ENCODE measurements at places on chromosomes 2 and 18.

DNA sequence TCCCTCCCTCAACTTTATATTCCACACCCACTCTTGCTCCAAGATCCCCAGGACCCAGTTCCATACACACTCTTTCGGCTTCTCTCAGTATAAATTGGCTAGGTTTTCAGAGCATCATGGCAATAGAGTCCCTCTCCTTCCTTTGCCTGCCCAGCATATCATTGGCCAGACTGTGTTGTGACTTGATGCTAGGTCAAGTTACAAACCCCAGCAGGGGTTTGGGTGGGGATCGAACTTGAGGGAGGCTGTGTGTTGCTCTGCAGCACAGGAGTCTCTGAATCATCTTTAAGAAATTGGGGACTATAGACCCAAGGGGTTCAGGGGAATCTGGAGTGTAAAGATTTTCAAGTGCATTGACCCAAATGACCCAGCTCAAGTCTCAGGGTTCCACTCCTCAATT lies 477.5 kb upstream of the MEIS1 start:
- no peak for DNase-seq

DNA sequence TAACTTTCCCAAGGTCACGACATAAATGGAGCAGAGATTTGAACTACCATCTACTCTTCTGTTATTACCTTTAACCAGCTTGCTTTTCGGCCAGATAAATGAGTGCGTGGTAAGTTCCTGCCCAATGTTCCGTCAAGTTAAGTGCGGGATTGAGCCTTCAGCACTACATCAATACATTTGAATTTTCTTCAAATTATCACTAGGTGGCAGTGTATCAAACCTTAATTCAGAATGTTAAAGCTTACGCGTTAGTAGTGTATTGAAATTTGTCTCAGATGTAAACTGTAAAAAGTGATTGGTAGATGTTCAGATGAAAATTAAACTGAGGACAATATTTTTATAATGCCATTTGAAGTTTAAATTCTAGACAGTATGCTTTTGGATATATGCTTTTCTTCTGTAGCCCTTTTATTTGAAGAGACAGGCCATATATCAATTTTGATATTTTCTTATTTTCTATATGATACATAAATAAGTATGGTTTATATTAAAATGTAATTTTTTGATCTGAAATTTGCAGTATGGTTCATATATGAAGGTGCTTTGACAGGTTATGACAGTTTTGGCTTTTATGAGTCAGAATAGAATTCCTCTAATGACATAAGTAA lies 681.3 kb downstream of the ADCYAP1 start:
- no peak for DNase-seq

- no peak for DNase-seq
These were observed 8.5 kb upstream of the CYBRD1 start for GRCh38 chr2:171513719-171514160.

DNA sequence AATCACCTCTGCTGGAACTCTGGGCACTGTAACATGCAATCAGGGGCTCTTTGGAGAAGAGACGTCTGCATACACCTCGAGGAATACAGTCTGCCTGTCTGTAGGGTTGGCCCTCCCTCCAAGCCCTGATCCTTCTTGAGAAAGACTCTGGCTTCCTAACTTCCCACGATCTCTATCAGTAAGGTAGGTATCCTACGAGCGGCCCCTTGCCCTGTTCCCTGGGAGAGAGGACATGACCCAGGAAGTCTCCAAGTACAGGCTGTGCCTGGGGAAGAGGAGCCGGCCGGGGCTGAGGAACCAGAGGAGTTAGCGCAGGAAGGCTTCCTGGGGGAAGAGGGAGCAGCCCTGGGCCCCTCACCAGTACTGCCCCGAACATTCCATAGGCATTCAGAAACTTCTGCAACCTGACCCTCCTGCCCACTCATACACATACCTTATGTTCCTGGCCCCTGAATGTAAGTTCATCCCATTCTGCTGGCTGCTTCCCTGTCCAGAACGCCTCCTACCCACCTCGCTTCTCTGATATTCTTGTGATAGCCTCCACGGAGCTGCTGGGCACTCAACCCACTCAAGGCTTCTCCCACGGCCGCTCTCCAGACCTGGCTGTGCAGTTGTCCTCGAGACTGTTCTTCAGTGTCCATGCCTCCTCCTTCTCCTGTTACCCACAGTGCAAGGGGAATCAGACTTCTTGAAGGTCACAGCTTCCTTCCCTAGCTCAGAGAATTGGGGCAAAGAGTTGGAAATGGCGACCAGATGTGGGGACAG lies 116.1 kb downstream of the CYP26B1 start:
- DNase-seq: no peak

DNA sequence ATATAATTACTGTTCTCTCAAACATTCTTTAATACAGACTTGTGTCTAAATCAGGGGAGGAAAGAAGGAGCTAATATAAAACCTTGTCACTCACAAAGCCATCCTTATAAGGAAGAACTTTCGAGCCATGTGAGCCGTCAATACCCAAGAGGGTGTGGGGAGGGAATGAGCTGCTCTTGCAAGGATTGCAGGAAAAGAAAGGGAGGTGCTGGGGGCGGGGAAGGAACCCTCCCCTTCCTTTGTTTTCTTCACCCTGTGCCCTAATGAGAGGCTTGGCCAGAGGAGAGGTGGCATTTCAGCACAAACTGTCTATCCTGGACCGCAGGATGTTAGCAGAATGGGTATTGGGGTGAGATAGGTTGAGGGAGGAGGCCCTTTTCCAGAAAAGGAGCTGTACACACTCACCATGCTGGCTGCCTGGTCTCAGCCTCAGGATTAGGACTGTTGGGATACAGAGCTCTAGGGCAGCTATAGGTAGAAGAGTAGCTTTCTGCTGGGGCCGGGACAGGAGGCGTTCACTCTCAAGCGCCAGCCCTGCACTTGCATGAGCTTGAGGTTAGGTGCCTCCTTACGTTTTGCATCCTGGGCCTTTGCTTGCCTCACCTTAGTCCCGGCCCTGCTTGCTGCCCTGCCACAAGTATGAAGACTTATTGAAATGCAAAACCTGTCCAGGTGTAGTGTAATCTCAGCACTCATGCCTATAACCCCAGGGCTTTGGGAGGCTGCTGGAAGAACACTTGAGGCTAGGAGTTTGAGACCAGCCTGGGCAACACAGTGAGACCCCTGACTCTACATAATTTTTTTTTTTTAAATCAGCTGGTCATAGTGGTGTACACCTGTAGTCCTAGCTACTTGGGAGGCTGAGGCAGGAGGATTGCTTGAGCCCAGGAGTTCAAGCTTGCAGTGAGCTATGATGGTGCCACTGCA lies 190.5 kb downstream of the LOXHD1 start:
- DNase-seq: no peak

- no peak for DNase-seq
These were observed 801.2 kb upstream of the PIK3C3 start for GRCh38 chr18:41153871-41154270.

DNA sequence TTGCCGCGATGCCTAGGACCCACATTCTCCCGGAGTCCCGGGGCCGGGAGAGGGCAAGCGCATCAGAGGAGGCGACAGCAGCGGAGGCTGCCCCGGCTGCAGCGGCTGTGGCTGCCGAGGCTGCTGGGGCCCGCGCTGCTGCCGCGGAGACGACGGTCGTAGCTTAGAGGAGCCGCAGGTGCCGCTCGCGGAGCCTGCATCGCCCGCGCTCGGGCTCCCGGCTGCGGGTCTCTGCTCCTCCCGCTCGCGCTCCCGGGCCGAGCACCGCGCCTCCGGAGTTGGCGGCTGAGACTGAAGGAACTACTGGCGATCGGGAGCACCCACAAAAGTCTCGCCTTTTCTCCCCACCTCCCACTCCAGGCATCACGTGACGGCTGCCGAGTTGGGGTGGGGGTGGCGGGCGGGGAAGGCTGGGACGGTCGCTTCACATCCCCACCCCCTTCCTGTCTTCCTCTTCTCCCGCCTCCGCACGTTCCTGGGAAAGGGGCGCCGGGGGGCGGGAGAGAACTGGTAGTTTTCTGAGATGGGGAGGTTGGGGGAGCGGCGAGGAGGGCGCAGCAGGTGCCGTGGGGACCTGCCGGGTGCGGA lies at the start of gene LYPD1:
Gene LYPD1 (minus strand): TSS at position 298 of the 588 bp plus-strand sequence. CDS start 273 bp downstream, at position 25.
- DNase-seq: no peak

GRCh38 chr18:49011291-49011746 lies 60.6 kb upstream of the SMAD7 start:
- peak; percentile 11 for DNase-seq

Measured in activated naive CD4-positive, alpha-beta T cell treated with anti-CD3 and anti-CD28 coated beads, Interleukin-2, amount 10 ng/mL, durations not matched to agents 7 days and 5 days (primary cell).